ENCODE measurements at places on chromosomes 5 and 9.
A peak's percentile ranks its signal among the peaks of the same experiment; 100 is the strongest.

DNA sequence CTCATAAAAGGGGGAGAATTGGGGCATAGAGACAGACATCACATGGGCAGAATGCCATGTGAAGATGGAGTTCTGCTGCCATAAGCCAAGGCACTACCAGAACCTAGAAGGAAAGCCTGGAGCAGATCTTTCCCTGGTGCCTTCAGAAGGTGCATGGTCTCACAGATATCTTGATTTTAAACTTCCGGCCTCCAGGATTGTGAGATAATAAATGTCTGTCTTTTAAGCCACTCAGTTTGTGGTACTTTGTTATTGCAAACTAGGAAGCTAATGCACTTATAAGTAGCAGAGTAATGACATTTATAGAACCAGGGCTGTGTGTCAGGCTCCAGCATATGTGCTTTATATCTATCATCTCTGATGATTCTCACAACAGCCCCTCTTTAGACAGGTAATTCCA is 130.4 kb downstream of the ASTN2 start:
- no peak for DNase-seq

- no peak for DNase-seq
Measured at GRCh38 chr5:72351376-72351775, 31.2 kb downstream of the PTCD2 start.

GRCh38 chr5:102312586-102313370 is 16.7 kb upstream of the SLCO4C1 start:
- DNase-seq: no peak

GRCh38 chr5:73392775-73393174 is 55.8 kb downstream of the FOXD1 start:
- DNase-seq: no peak

- DNase-seq: no peak
Measured at GRCh38 chr5:66629446-66629845, 33.3 kb downstream of the MAST4 start.

DNA sequence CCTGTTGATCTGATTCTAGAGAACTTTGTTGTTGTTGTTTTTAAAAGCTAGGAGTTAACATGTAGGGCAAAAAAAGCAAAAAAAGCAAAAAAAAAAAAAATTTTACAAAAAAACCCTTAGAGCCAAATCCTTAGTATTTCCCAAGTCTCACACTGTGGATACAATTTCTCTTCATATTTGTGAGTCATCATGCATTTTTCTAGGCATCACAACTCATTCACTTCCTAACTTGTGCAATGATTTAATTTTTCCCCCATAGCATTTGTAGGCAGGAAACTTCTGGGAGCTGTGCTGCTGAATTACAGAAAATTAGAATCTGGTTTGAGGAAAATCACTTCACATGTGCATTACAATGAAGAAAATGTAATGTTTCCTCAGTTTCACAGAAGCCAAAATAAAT is 91.9 kb downstream of the MARCHF3 start:
- DNase-seq: no peak

DNA sequence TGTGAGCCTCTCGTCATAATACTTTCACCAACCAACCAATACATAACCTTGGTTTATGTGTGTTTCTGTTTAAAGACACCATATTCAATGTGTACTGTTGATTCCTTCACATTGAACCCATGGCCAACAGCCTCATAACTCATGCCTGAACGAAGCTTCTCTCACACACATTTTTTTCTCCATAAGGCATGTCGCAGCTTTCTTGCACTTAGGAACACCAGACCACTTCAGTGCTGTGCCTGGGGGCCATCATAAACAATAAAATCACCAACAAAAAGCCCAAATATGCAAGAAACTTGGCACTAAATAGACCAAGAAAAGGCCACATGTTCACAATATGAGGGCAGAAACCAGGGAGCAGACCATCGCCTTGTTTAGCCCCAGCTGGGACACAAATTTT is 192.2 kb downstream of the ROR2 start:
- DNase-seq: no peak

GRCh38 chr5:148904440-148904839 is 78.0 kb downstream of the ADRB2 start:
- no peak for DNase-seq

DNA sequence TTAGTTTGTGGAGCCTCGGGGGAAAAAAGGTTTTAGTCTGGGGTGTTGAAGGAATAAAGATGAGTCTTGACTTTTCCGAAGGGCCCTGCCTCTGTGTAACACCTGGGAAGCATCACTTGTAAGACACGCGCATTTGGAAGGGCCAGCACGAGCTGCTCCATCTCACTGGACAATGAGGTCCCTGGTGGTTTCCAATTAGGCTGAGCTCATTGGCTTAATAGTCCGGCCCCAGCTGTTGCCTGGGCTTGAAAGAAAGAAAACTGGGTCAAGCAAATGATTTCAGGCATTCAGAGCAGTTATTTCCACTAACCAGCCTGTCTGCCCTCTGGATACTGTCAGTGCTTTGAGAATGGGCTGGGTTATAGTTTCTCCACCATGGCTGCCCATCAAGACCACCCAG is 64.5 kb downstream of the NSUN2 start:
- no peak for DNase-seq

DNA sequence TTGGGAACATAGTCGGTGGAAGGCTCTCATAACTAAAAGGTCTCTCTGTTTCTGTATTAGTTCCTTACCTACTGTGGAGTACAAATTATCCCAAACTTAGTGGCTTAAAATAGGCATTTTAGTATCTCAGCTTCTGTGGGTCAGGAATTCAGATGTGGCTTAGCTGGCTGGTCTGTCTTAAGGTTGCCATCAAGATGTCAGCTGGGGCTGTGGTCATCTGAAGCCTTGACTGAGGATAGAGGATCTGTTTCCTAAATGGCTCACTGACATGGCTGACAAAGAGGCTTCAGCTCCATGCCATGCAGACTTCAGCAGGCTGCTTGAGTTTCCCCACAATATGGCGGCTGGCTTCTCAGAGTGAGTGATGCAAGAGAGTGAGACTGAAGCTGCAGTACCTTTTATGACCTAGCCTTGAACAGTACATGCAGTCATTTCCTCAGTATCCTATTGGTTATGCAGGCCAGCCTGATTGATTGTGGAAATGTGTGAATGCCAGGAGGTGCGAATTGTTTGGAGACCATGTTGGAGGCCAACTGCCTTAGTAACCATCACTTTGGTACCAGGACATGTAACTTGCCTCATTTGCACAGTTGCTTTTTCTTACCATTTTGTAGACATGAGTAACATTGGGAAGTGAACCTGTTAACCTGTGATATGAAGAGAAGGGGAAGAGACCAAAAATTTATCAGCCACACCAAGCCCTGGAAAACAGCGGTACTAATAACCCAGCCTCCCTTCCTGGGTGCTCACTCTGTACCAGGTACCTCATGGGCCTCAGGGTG is 152.8 kb upstream of the IER5L start:
- no peak for DNase-seq

DNA sequence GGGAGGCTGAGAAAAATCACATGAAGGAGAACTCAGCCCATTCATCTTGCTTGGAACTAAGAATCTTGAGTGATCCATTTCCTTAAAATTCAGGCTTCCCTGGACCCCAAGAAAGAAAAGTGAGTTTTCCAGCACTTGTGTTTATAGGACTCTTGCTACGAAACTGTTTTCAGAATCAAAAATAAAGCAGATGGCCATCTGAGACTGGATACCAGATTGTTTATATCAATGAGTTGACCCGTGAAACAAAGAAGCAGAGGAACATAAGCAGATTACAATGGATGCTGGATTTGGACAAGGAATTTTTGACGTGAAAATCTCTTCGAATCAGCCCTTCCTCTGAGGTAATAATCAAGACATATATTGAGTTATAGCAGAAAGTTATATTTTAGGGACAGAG is 223.2 kb downstream of the SYK start:
- DNase-seq: no peak

DNA sequence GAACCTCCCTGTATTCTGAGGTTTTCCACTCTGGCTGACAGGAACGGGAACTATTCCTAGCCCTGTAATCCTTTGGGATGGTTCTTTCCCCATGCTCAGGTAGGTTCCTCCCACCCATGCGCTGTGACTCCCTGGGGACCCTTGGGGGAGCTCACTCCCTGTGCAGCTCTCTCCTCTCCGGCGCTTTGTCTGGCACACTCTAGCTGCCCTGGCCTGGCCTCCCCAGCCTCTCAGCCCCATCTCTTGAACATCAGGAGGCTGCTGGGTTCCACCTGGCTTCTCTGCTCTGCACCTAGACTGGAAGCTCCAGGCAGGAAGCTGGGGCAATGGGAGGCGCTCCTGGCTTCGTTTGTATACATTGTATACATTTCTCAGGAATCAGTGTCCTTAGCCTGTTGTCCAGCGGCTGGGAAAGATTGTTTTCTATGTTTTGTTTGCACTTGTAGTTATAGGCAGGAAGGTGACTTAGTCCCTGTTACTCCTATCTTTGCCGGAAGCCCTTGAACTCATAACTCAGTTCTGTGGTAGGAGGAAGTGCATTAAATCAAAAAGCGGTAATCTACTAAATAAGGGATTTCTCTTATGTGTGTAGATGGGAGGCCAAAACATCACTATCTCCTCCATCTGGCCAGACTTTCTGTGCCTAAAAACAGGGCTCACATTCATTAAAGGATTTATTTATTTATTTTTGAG is 20.4 kb downstream of the SLC25A25 start:
- DNase-seq: no peak

GRCh38 chr9:130681769-130682420 is 11.7 kb upstream of the EXOSC2 start:
- DNase-seq: no peak

DNA sequence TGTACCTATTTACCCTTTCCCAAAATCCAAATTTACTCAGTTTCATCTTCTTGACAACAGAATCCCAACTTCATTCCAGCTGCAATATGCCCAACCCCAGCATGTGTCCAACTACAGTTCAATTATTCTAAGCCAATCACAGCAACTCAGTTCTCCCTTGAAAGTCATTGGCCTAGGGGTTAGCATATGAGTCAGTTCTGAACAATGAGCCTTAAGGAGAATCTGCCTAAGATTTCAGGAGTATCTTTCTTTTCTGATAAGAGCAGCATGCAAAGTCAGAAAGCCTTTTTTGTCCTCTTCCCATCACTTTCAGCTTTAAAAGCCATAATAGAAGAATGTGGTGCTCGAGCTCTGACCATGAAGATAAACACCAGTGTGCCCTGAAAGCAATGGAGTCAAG is 44.4 kb upstream of the RASGRF2 start:
- no peak for DNase-seq

DNA sequence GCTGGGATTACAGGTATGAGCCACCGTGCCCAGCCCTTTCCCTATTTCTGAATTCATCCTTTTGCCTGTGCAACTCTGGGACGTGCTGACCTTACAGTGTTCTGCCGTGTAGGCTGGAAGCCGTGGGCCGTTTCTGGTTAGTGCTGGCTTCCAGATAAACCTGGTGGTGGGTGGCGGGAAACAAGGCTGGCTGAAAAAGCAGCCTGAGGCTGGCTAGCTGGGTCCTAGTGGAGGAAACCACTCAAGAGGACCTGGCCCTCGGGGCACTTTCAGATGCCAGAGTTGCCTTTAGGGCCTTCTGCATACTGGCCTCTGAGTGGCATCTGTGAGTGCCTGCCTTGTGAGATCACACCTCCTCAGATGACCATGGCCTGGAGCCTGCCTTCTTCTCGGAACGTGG is 26.9 kb downstream of the GALNT12 start:
- DNase-seq: no peak

DNA sequence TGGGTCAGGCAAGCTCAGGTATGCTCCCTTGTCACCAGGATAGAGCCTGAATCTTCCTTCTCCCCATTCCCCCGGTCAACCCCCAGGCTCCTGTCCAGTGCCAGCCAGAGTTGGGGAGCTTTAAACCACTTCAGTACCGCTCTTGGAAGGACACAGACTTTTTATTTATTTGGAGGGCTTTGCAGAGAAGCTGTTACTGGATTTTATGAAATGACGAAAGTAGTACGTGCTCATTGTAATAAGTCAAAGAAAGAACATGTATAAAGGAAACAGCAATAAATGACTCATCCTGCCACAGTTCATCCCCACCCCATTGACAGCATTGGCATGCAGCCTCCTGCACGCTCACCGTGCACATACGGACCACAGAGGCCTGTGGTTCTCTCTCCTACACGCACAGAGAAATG is 230.3 kb downstream of the AUH start:
- no peak for DNase-seq

DNA sequence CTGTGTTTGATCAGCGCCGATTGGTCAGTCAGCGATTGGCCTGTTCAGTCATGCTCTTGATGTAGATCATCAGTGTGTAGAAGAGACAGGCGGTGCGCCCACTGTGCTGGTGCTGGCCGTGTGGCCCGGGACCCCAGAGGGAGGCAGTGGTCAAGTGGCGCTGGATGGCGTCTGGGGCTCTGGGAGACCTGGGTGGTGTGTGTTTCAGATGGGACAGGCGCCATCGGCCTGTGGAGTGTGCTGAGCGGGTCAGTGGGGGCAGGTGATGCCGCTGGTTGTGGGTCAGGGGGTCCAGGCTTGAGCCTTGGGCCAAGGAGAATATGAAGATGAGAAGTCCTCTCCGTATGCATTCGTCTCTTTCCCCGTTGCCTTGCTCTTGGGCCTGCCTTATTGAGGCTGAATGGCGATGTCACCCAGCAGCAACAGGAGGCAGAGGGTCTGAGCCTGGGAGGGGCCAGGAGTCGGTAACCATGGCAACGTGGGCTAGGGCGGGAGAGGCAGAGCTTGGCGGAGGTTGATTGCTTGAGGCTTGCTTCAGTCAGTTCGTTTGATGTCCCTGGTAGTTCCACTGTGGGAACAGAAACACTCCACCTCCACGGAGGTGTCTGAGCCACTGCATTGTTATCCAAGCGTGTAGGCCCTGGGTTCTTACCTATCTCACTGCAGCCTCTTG is 117.8 kb upstream of the CACNA1B start:
- no peak for DNase-seq

DNA sequence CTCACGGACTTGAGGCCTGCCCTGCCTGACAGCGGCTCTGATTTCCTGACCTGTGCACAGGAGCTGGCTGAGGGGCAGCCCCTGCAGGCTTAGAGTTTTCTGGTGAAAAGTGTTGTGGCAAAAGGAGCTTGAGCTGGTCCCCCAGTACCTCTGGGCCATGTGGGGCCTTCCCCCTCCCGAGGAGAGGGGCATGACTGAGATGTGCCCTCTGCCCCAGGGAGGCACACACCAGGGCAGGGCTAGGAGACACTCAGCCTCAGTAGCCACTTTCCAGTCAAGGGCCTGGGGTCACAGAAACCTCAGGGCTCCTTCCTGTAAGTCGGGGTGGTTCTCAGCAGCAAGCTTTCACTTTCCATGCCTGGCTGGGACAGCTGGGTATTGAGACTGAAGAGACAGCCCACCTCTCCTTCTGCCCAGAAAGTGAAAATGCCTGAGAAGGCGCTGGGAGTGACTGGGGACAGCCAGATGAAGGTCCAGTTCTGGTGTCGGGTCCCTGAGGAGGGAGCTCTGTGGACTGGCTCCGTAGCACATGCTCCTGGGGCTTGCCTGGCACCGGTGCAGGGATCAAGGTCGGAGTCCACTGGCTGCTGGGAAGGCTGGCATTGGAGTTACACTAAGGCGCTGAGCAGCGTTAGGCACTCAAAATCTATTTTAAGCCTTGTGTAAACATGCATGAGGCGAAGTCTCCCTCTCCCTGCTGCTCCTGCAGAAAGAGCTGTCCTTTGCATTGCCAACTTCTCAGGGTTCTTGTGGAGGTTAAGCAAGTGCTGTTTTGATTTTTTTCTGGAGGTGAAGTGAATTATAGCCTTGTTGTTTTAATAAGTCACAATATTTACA is 394.9 kb downstream of the GADD45G start:
- peak; percentile 75 for DNase-seq
